ENCODE measurements at places on chromosomes 6 and 20. TPM values are rescaled to one million over a fixed set of nuclear protein-coding genes. Genes with fewer than 3 reads are reported as not detected.

Gene FAM83B
- total RNA-seq: 19.8 TPM

Gene RIMS4
- total RNA-seq: 0.07 TPM

Gene CD24
- total RNA-seq: 1,068 TPM

Gene LTB
- total RNA-seq: 50.8 TPM

Gene SALL4
- total RNA-seq: 1.4 TPM

Gene KCNK5
- 2.8 TPM for total RNA-seq
